ENCODE measurements at places on chromosomes 2 and 18.

- DNase-seq = no peak
These were observed 3.9 kb upstream of the GPR75 start for GRCh38 chr2:53863538-53864227.

DNA sequence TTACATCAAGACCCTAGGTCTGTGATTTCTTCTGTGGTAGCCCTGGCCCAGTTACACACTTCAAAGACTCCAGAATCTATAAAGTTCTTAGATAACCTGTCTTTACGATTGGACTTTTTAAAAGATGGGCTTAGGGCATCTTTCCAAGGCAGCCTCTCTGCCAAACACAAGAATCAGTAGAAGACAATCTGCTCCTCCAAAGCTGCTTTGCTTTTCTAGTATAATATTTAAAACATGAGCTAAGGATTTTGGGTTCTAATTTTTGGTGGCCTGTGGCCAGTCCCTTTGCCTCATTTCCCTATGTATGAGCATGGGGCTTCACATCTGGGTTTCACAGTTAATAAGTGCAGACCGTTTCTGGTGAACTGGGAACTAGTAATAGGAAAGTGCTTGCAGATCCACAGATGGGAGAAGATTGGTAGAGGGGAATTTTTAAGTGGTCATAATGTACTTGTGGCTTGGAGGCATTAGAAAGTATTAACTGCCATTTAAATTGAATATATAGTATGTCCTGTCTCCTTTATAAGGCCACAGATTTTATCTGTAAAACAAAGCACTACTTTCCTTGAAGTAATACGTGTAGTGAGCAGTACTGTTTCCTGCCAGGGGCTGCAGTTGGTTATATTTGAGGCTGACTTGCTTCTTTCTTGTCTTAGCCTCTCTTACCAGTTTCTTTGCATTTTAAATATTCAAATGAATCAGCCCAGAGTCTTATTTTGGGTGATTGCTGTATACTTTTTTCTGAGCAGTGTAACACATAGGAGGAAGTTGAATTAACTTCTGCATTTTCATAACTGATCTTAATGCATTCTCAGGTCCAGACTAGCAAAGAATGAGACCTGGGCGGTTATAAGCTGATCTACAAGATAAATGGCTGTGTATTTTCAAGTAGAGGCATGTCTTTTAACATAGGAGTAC is 1.5 kb downstream of the ARPC2 start:
- DNase-seq = no peak

DNA sequence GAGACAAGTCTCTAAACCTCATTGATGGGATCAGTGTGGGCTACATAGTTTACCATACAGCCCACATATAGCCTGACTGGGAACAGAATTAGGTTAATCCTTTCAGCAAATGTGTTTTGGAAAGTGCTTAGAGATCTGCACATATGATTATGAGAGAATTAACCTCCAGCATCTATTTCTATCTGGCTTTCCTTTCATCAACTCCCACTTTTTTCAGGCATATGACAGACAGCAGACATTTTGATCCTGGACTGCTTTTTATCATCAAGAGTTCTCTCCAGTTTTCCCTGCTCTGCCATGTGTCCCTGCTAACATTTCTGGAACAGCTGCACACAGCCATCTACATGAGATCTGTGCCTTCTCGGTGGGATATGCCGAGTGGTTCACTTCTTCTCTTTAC is 139.5 kb upstream of the LRP1B start:
- DNase-seq = no peak

GRCh38 chr2:47905386-47906156 is 727 bp downstream of the FBXO11 start:
- peak; percentile 36 for DNase-seq

- DNase-seq = peak; percentile 67
These were observed 285.1 kb downstream of the MTX2 start for GRCh38 chr2:176554101-176555048.

GRCh38 chr18:13447621-13448334 is 229.2 kb downstream of the LDLRAD4 start:
- DNase-seq = peak; percentile 51

DNA sequence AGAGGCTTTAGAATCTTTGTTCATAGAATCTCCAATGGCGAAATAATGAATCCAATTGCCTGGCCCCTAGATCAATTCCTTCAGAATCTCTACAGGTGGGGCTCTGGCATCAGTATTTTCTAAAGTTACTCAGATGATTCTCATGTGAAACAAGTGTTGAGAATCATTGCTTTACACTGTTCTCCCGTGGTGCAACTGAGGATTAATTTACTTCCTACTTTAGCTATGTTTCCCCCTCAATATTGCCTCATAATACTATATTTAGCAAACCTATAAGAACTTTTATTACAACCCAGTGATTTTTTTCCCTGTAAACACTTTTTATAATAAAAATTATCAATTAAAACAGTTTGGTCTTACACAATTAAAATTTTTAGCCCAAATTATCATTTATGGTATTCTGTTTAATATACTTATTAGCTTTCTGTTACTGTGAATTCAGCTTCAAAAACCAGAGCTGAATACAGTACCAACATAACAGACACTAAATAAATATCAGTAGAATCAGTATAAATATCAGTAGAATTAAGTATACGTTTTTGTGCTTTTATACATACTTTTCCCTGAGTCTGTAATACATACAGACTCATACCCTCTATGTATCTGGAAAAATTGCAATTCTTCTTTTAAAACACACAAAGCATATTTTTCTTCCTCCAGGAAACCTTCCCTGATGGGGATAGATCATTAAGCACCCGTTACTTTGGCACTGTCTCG is 20.8 kb downstream of the SLC38A11 start:
- DNase-seq = no peak

DNA sequence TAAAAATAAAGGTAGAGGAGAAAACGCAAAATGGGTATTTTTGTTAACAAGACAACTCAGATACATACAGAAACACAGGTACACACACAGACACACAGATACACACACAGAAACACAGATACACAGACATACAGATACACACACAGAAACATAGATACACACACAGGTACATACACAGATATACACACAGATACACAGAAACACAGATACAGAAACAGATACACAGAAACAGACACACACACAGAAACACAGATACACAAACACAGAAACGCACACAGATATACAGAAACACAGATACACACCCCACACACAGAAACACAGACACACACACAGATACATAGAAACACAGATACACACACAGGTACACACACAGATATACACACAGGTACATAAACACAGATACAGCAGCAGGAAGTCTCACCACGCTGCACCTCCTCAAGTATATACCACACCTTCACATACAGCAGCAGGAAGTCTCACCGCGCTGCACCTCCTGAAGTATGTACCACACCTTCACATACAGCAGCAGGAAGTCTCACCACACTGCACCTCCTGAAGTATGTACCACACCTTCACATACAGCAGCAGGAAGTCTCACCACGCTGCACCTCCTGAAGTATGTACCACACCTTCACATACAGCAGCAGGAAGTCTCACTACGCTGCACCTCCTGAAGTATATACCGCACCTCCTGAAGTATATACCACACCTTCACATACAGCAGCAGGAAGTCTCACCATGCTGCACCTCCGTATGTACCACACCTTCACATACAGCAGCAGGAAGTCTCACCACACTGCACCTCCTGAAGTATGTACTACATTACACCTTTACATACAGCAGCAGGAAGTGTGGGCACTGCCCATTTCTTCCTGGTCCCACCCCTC is 250.5 kb downstream of the HDAC4 start:
- DNase-seq = no peak

DNA sequence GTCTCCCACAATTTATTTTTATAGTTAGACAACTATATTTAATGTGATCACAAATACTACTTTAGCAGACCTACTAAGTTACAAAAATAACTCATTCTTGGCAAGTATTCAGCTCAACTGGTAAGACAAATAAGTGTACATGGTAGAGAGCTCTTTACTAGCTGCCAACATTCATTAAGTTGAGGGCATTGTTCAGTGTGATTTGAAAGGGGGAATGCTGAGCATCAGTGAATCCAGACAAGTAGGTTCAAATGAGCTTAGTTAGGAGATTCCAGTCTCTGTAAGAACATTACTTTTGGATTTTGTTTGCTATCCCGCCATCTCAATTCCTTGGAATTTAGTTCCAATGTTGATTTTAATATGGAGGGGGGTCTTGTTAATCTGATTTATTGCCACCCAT is 187.3 kb upstream of the LYPD1 start:
- no peak for DNase-seq
